Caudate nucleus (tissue), 63 donors: ENCODE measurements at places on chromosomes 1 and 21.

DNA sequence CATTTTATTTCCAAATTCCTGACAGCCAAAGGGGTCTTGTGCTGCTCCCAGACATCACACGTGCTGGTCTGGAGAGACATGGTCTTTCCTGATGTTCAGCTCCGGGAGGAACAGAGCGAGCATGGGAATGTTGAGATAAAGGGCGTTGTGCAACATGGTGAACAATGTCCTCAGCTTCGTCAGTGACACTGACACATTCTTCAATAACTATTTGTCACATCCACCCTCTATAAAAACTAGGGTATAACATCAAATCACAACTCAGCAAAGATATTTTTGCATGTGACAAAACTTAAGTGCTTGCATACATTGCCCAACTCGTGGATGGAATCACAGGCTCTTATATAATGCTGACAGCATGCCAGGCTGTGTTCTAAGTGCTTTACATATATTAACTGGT lies 42.4 kb upstream of the GRHL3 start:
- DNase-seq, result no peak

DNA sequence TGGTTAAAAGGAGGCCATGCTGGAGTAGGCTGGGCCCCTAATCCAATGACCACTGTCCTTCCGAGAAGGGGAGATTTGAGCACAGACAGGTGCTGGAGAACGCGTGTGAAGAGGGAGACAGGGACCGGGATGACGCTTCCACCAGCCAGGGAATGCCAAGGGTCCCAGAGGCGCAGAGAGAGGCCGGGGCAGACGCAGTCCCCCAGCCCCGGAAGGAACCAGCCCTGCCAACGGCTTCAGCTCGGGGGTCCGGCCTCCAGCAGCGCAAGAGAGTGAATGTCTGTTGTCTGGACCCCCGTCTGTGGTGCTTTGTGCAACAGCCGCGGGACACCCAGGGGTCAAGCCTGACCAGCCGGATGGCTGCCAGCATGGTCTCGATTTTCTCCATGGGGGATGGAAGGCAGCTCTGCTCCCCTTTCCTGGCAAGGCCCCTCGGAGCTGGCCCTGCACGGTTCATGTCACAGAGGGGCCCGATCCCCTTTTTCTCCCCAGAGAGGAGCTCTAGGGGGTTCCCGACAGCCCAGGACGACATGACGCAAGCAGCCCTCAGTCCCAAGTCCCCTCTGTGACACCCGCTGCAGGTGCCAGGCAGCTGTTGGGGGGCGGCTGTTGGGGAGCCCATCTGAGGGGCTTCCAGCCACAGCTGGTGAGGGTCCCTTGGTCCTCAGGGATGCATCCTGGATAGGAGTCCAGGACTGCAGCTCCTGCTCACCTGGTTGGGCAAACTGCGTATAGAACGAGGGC lies 73.5 kb downstream of the SIK1 start:
- no peak for DNase-seq

GRCh38 chr1:168320800-168321450 lies 40.2 kb downstream of the TBX19 start:
- peak; percentile 7 for DNase-seq

- DNase-seq, result no peak
Observed at GRCh38 chr1:219585837-219586455, 27.0 kb downstream of the ZC3H11B start.

GRCh38 chr1:2128189-2128901 lies 66.2 kb downstream of the FAAP20 start:
- DNase-seq, result no peak
